ENCODE measurements at places on chromosomes 4 and X.

DNA sequence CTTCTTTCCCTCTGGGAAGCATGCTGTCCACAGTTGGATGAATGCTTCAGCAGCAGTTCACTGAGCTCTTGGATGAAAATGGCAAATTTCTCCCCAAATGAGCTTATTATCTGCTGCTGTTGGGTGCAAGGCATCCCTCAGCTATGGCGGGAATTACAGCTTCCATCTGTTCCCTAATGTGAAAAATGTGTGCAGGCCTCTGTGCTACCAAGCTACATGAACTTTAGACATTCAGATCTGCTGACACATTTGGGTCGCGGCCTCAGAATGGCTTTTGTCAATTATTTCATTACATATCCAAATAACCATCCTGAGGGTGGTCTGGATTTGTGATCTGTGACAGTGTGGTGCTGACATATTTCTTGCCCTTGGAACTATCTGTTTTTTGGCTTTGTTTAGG is 119.5 kb upstream of the SCML1 start:
- DNase-seq: no peak

DNA sequence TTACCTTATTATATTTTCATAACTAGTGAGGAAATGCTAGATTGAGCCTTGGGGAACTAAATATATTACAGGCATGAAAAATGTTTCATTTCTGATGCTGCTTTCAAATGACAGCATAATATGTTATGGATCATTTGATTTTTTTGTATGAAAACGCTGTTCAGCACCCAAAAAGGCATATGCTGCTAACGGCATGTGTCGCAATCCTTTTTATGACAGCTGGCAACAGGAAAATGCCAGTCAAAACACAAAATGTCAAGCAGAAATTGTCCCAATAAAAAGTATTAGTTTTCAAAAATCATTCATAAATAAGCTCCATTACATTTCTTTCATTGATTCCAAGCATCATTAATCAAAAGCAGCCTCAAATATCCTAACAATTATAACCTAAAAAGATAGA is 1244.5 kb downstream of the PCDH7 start:
- no peak for DNase-seq

DNA sequence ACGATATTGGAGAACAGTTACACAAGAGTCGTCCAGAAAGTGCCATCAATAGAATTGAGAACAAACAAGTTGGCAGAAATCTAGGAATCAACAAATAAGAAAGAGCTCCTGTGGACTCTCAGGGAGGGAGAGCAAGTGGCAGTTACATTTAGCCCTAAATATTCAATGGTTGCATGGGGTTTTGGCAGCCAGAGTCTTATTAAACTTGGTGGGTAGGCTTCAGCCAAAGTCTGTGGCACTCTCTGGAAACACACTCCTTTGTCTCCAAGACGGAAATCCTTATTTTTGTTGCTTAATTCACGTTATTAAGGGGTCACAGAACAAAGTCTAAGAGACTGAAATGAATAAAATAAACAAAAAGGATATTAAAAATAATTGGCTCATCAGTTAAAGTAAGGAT is 742.2 kb upstream of the ATOH1 start:
- DNase-seq: peak; percentile 49

- DNase-seq: no peak
These were observed 259.8 kb downstream of the FBXO8 start for GRCh38 chr4:174023641-174024040.

- no peak for DNase-seq
These were observed 359.1 kb upstream of the CXorf51A start for GRCh38 chrX:147173594-147173993.

DNA sequence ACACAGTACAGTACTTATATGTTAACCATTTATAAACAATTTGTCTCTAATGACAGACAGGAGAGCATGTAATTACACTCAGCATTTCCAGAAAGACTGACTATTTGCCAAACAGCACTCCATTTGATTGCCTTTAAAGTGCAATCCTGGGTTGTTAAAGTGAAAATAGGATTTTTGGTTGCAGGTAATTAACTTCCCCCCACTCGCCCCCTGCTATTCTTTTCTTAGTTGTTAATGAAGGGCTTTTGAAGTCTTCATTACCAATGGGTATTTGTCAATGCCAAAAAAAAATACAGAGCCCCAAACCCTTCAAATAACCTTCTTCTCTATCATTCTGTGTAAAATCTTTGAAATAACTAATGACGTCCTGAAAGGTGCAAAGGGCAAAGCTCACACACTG is 825.6 kb downstream of the STPG2 start:
- DNase-seq: no peak

DNA sequence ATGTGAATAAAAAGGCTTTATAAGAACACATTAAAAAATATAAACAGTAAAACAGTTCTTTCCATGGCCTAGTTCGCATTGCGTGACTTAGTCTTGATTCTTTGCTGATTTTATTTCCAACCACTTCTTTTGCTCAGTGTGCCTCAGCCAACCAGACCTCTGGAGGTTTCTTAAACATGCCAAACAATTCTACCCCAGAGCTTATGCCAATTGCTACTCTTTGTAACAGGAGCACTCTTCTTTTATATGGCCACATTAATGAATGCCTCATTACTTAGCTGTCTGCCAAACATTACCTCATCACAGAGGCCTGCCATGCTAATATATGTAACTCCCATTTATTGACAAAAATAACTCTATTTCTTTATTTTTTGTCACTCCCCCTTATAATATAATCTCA is 202.3 kb downstream of the NDST4 start:
- DNase-seq: no peak

GRCh38 chr4:33722254-33722653 is 2522.1 kb downstream of the ARAP2 start:
- no peak for DNase-seq

GRCh38 chrX:8984231-8984630 is 49.7 kb downstream of the FAM9B start:
- no peak for DNase-seq

GRCh38 chrX:16774746-16775145 is 11.5 kb upstream of the TXLNG start:
- no peak for DNase-seq

DNA sequence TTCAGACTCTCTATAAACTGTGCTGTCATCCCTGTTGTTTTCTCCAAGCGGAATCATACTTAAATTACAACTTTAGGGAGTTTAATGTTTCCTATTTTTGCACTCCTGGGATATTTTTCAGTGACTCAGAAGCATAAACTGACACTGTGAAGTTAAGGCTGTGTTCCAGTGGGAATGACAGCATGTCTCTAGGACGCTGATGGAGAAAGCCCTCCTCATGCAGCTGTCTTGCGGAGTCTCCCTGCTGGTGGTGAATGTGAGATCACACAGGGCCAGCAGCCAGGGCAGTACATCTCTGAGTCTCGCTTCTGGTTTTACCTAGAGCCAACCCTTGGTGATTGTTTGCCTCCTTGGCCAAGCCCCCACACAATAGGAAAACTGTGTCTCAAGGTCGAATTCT is 53.3 kb downstream of the NFKB1 start:
- DNase-seq: peak; percentile 29

GRCh38 chrX:26958261-26958660 is 504.9 kb downstream of the PPP4R3C start:
- no peak for DNase-seq

DNA sequence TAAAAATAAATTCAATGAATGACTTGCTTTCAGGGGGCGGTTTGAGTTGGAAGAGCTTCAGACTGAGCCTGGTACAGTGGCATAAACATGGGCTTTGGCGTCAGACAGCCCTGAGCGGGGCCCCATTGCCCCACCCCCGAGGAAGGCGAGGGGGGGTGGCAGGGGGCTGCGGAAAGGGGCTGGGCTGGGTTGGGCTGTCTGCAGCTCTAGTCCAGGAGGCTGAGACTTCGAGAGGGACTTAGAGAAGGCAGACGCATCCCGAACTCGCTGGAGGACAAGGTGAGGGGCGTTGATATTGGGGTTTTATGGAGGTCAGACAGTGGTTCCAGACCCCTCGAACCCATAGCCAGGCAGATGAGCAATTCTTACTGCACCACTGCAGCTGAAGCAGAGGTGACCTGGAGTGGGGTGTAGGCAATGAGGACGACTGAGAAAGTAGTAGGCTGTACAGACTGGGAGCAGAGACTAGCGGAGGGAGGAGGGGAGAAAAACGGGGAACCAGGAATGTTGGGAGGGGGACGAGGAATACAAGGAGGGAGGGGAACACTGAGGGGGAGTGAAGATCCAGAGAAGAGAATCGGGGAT is at the start of gene MAGED2:
Gene MAGED2 (plus strand): TSS at position 222 of the 585 bp plus-strand sequence. CDS start 1,587 bp downstream, outside the sequence.
- DNase-seq: peak; percentile 7

GRCh38 chr4:47752214-47752613 is 85.7 kb downstream of the CORIN start:
- DNase-seq: no peak

DNA sequence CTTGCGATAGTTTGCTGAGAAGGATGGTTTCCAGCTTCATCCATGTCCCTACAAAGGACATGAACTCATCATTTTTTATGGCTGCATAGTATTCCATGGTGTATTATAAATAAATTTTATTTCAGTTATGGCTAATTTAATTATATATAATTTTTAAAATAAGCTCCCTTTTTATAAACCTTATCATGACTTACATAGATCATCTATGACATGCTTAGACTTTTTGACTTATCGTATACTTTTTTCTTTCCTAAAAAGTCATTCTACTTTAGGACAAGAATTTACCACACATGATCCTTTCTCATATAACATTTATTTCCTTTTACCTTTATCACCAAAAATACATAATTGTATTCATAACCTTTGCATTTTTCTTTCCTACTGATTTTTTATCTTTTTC is 376.5 kb downstream of the CCSER1 start:
- no peak for DNase-seq

GRCh38 chrX:150226223-150226965 is 136.7 kb upstream of the MAMLD1 start:
- no peak for DNase-seq

- DNase-seq: no peak
These were observed 30.0 kb downstream of the CTBP1 start for GRCh38 chr4:1218634-1219565.

DNA sequence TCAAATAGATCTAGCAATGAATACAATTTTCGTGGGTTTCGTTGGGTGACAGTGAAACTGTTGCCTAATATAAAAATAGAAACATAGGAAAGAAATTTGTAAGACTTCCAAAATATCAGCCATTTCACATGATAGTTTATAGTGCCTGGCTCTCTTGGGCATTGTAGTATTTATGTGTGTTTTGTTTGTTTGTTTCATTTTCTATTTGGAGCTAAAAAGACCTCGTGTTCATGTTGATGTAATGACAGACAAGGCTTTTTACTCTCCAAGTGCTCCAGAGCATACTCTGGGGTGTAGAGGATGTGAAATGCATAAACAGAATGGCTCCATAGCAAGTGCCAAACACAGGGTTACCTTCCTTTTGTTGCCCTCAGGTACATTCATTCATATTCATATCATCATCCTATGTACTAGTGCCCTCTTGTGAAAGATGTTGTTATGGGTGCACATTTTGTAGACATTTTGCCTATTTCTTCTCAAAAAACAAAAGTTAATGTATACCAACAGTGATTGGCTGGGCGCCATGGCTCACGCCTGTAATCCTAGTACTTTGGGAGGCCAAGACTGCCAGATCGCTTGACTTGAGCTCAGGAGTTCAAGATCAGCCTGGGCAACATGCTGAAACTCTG is 100.7 kb upstream of the AMOT start:
- no peak for DNase-seq

- no peak for DNase-seq
These were observed 293.2 kb upstream of the PRPS2 start for GRCh38 chrX:12497832-12498591.

DNA sequence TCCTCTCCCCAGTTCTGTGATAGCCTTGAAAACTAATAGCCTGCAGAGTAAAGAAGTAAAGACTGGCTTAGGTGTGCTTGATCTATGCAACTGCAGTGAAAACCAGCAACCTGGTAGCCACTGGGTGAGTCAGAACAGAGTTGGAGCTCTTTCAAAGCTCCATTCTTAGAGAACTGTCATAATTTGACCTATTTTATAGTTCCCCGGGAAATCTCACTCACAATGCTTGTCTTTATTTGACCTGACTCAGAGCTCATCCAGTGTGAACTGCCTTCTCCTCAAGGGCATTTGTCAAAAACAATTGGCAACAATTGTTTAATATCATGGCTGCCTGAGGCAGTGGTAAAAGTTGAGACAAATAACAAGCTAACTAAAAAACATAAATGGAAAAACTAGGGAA is 213.0 kb upstream of the NHS start:
- DNase-seq: no peak

DNA sequence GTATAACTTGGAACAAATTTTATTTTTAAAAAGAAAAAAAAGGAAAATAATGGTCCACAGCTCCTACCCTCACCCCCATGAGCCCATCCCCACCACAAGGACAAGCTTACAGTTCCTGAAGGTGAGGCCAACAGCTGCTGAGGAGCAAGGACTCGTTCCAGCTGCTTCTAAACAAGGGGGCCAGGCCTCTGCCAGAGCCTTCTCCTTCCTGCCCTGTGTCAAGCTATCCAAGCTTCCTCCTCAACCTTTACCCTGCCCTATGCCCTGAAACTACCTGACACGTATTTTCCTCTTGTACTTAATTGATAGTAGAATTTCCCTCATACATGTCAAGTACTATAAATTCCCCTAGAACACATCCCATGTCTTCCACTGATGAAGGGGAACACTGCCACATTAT is 8.8 kb downstream of the SH3D19 start:
- no peak for DNase-seq

- DNase-seq: no peak
These were observed 137.6 kb downstream of the NPNT start for GRCh38 chr4:106032851-106033286.

GRCh38 chr4:154414796-154415195 is 76.8 kb downstream of the DCHS2 start:
- DNase-seq: no peak

- no peak for DNase-seq
These were observed 758 bp downstream of the IQSEC2 start for GRCh38 chrX:53280331-53281320.

GRCh38 chrX:47209508-47210238 is 8.8 kb upstream of the CDK16 start:
- DNase-seq: no peak

GRCh38 chr4:5719350-5720055 is 8.5 kb downstream of the EVC start:
- no peak for DNase-seq

DNA sequence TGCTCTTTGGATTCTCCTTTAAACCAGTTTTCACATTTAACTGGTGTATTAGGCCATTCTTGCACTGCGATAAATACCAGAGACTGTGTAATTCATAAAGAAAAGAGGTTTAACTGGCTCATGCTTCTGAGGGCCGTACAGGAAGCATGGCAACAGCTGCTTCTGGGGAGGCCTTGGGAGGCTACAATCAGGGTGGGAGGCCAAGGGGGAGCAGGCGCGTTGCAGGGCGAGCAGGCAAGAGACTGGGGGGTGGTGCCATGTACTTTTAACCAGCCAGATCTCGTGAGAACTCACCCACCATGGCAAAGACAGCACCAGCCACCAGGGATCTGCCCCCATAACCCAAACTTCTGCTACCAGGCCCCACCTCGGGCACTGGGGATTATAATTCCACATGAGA is 38.1 kb downstream of the RNF212 start:
- no peak for DNase-seq
